ENCODE measurements at places on chromosomes 16 and 17.

GRCh38 chr16:23160082-23160481, 10.8 kb upstream of the USP31 start:
- DNase-seq = no peak

DNA sequence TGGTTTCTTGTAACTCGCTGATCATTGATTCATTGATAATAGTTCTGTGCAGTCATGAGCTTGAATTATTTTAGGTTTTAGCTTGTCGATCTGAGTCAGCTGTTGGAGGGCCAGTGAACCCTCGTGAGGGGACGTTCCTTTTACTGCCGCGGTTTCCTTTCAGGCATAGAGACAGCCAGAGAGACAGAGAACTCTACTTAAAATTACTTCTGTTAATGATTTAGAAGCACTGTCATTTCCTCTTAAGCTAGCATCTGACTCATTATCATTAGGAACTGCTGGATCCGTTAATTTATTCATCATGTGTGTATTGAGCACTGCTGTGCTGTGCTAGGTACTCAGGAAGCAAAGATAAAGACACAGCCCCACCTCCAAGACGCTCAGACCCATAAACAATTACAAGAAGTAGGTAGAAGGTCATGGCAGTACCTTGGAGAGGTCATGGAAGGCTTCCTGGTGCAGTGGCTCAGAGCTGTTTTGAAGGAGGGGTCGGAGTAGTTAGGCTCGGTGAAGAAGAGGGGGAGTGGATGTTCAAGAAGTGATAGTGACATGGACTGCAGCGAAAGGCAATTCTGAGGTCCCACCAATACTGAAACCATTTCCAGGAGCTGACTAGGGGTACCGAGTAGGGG, 3.3 kb downstream of the PGS1 start:
- DNase-seq = no peak

DNA sequence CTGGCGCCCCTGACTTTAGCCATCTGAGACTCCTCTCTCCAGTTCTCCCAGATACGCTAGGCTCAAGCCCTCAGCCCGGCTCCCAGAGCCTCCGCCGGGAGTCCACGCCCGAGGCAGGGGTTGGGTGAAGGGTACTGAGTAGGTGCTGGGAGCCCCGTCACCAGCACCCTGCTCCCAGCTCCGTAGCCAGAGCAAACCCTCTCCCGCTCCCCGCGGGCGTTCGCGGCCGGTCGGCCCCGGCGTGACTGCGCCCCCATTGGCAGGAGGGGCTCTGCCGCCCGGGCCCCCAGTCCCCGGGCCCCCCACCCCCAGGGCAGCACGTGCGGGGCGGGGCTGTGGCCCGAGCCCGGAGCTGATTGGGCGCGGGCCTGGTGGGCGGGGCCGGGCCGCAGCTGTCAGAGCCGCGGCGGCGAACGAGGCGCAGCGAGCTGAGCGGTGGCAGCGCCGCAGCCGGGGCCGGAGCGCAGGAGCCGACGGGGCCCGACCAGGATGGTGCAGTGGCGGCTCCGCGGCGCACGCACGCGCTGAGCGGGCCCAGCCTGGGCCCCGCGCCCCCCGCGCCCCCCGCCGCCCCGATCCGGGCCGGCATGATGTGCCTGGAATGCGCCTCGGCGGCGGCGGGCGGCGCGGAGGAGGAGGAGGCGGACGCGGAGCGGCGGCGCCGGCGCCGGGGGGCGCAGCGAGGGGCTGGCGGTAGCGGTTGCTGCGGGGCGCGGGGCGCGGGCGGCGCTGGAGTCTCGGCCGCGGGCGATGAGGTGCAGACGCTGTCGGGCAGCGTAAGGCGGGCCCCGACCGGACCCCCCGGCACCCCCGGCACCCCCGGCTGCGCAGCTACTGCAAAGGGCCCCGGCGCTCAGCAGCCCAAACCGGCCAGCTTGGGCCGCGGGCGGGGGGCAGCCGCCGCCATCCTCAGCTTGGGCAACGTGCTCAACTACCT, at the start of gene SPNS2:
Gene SPNS2 (plus strand): TSS at position 421 of the 937 bp plus-strand sequence. CDS start 167 bp downstream, at position 588.
- DNase-seq = peak; percentile 36

DNA sequence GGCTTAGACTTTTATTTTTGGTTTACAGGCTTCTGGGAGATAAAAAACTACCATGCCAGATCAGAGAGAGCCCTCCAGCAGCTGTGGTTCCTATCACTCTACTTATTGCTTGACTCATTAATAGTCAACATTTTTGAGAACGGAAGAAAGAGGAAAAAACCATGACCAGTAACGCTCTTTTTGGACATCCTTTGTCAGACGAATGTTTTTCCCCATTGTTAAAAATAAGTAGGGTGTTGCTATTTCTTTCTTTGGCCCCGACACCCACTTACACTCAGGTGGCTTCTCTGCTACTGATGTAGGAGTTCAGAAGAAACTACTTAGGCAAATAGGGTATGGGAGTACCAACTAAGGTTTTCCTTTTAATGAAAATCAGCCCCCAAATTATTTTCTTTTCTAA, 27.5 kb downstream of the TVP23A start:
- no peak for DNase-seq

- no peak for DNase-seq
Measured at GRCh38 chr16:4886151-4886550, 38.9 kb downstream of the UBN1 start.

DNA sequence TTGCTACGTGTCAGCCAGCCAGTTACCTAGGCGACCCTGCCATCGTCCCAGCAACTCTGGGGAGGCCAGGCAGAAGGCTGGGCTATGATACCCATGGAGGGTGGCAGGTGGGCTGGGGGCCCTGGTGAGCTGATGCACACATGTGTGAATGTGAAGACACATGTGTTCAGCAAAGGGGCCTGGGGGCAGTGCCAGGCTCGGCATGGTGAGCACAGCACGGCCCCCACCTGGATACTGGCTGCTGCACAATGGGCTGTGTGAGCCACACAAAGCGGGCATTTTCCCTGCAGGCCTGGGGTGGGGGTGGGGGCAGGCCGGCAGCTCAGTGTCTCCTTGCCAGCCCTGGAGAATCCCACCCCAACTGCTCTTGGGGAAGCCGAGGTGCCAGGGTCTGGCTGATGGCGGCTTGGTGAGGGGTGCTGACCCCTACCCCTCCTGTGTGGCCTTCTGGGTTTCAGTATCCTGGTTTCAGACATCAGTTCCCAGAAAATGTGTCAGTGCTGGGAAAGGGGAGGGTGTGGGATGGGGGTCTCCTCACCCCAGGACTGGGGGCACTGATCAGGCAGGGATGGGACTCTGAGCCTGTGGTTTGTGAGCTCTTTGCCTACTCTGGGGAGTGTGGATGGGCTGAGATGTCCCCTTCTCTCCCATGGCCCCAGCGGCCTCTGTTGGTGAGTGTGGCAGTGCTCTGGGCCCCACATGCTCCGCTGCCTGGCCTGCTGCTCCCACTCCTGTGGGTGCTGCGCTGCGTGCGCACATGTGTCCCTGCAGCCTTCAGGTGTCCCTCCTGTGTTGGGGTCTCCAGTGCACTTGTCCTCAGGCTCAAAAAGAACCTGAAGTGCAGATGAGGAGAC, 5.1 kb downstream of the LLGL1 start:
- no peak for DNase-seq

- peak; percentile 63 for DNase-seq
Measured at GRCh38 chr17:47802341-47803022, 19.1 kb downstream of the OSBPL7 start.

GRCh38 chr17:34725725-34726124, 146.3 kb downstream of the TMEM132E start:
- DNase-seq = no peak

DNA sequence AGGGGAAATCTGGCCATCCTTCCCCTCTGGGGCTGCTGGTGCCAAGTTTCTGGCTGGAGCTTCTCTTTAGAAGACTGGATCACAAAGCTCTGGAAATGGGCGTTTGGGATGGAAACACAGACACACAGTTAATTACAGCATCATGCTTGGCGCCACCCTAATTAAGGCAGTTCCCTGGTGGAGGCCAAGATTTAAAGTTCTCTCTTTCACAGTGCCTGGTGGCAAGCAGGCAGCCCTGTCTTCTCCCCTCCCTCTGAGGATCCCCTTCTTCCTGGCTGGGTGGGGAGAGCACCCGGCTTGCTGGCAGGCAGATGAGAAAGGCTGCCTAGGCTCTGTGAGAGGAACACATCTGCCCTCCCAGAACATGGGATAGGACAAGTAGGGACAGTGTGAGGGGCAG, 59.0 kb upstream of the NKD1 start:
- no peak for DNase-seq

DNA sequence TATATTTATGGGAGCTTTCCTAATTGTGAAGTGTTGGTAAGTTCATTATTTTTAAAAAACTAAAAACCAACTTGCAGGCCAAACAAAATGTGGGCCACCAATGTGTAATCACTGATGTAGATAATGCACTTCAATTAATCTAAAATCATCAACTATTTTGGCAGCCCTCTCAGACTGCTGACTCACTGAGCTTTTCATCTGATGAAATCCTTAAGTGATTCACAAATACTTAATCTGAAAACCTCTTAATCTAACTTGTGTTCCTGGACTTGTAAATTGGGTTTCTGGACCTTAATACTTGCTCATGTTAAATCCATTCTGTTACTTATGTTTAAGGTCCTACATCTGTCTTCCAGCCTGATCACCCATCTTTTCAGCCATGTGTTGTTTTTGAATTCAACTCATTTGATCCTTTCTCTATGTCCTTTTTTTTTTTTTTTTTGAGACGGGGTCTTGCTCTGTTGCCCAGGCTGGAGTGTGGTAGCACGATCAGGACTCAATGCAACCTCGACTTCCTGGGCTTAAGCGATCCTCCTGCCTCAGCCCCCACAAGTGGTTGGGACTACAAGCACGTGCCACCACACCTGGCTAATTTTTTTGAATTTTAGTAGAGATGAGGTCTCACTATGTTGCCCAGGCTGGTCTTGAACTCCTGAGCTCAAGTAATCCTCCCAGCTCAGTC, 39.0 kb downstream of the PRKCB start:
- DNase-seq = no peak

- no peak for DNase-seq
Measured at GRCh38 chr17:61531223-61531622, 59.8 kb downstream of the NACA2 start.

DNA sequence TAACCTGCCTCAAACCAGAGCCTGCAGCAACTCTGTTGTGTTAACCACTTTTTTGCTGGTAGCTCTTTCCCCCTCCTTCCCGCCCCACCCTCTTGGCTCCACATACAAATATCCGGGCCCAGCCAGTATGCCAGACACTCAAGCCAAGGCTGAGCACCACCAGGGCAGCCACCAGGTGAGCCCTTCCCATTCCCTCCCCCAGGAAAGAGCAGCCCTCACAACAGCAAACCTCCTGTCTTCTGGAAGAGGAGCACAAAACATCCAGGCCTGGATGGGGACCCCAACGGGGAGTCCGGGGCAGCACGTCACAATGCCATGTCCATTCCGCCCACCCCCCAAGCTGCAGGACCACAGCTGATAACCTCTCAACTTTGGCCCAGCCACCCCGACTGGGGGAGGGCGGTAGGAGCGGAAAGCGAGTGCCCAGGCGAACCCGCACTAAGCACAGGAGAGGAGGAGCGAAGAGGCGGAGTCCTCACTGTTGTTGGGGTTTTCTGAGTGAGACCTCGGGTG, 757 bp downstream of the ORMDL3 start:
- peak; percentile 42 for DNase-seq

DNA sequence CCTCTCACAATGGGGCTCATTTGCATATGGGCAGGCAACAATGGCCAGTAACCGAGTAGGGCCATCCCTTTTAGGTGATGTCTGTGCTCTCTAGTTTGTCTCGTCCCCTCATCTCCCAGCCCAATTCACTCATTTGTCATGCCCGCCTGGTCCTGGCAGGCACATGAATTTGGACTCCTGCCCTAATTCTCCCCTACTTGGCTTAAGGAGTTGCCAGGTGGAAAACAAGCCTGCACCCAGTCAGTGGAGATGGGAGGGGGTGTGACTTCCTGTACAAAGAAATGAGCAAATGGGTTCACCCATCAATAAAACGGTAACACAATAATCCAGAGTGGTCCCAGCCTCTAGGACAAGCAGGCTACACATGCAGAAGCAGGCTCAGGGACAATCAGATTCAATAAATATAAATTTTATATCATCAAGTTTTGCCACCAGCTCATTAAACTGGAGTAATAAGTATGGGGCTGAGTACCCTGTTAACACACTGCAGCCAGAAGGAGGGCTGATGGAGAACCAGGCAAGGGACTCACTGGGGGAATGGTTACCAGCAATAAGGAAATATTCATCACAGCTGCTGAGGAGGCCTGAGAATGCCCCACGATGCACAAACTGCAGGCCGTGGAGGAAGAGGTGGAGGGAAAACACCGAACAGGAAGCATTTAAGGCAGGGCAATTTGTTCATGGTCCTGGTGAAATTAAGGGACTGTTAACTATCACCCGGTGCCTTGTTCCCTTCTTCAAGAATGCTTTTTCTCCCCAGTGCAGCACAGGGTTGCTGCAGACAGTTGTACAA, 84.4 kb upstream of the GPRC5B start:
- no peak for DNase-seq

DNA sequence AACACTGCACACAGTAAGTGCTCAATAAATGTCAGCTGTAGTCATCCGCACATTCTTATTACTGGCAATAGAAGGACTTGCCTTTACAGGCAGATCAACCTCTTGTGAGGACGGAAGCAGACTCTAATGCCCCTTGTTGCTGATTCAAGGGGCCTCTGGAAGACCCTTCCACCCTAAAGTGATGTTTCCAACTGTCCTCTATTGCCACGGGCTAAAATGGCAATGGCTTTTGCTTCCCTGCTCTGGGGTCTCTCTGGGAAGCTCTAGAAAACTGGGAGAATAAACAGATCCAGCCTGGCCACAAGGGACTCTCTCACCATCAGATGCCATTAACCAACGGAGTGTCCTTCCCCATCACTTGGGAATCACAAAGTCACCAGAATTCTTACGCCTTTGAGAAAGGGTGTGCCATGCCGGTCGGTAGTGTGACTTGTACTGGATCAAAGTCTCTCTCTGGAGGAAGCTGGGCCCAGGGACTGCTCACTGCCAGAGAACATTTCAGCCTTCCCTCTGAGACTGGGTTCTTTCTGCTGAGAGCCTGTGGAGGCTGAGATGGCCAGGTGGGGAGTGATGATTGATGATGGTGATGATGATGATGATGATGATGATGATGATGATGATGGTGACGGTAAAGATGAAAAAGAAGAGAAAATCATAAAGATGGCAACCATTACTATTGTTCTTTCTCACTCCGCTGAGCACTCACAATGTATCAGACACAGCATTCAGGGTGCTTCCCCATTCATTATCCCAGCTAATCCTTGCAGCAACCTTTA, 146.8 kb downstream of the CYLD start:
- no peak for DNase-seq

GRCh38 chr17:44655983-44656710, at the start of gene MEIOC:
Gene MEIOC (plus strand): TSS chr17:44656468. CDS start chr17:44656614, 146 bp downstream.
- peak; percentile 7 for DNase-seq

- peak; percentile 14 for DNase-seq
Measured at GRCh38 chr17:20234276-20234675, 225.1 kb downstream of the SPECC1 start.
